ENCODE measurements at places on chromosomes 2 and 18.

- DNase-seq: no peak
Observed at GRCh38 chr2:44148999-44149398, 19.7 kb upstream of the PPM1B start.

DNA sequence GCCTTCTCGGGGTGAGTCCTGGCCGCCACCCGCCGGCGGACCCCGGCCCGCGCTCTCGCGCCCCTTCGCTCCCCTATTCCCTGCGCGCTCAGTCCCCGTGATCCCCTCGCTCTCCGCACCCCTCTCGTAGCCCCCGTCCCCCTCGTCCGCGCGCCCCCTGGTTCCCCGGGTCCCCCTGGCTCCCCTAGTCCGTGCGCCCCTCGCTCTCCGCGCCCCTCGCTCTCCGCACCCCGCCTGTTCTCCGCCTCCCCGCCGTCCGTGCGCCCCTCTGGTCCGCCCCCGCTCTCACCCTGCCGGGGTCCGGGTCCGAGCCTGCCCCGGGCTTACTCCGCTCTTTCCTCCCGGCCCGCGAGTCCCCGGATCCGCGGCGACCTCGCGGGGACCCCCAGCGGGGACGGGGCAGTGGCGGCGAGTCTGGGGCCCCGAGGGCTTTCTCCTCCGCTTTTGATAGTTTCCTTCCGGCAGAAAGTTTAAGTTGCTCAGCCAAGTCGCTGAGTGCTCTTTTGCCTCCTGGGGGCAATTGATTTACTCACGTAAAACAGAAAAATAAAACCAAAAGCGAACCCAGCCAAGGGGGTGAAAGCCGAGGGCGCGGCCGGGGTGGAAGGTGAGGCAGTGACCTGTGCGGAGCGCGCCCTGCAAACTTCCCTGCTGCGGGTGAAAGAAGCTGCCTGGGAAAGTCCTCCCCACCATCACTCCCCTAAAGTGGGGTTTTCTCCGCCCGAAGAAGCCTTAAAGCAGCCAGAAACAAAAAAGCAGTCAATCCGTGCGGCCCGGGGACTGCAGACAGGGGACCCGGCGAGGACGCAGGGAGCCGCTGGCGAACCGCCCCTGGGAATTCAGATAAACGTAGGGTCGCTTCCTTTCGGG lies 568 bp downstream of the RAB31 start:
- no peak for DNase-seq

DNA sequence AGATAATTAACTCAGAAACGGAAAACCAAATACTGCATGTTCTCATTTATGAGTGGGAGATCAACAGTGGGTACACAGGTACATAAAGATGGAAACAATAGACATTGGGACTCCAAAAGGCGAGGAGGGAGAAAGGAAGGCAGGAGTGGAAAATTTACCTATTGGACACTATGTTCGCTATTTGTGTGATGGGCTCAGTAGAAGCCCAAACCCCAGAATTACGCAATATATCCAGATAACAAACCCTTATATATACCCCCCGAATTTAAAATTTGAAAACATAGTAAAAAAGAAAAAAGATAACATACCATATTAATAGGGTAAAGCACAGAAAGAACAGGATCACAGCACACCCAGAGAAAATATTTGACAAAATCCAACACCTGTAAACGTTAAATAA lies 1351.7 kb upstream of the FAM98A start:
- no peak for DNase-seq

- DNase-seq: no peak
Observed at GRCh38 chr2:36582538-36582937, 15.4 kb downstream of the FEZ2 start.

DNA sequence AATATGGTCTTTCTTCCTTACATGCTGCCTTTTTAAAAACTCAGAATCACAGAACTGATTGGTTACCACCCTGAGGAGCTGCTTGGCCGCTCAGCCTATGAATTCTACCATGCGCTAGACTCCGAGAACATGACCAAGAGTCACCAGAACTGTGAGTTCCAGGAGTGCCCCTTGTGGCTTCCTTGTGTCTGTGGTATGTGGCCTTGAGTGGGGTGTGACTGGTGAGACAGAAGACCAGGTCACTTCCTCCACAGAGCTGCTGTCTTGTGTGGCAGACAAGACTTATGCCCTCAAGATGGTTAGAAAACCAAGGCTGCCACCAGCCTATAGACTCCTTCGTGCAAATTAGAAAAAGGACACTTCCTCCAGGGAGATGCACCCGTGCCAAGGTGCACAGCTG lies 72.6 kb downstream of the EPAS1 start:
- DNase-seq: no peak

Data from activated CD4-positive, CD25-positive, alpha-beta regulatory T cell treated with anti-CD3 and anti-CD28 coated beads, Interleukin-2, amount 50 U/mL, for 72 hours (primary cell).